Effector memory CD8-positive, alpha-beta T cell (primary cell): ENCODE measurements at places on chromosomes 5 and 9.

DNA sequence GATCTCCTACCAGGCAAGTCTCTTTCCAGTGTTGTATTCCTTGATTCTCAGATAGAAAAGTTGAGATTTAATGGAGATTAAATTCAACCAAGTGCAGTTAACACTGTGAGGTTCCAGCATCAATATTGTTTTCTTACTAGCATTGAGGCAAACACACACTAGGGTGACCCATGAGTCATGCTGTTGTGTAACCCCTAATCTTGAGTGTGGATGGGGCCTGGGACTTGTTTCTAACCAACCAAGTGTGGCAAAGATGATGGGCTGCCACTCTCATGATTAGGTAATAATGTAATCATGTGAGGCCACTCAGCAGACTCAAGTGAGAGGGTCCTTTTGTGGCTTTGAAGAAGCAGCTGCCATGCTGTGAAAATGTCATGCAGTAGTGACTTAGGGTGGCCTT lies 394.2 kb downstream of the IRX2 start:
- no peak for DNase-seq

- DNase-seq = no peak
These were observed 673.0 kb downstream of the ELAVL2 start for GRCh38 chr9:23153058-23153457.

GRCh38 chr5:123665822-123666371 lies 153.9 kb downstream of the CSNK1G3 start:
- no peak for DNase-seq

- DNase-seq = no peak
These were observed 58.2 kb downstream of the PRDM6 start for GRCh38 chr5:123147128-123147715.

- DNase-seq = no peak
These were observed 505.6 kb downstream of the TLE1 start for GRCh38 chr9:81183761-81184160.

DNA sequence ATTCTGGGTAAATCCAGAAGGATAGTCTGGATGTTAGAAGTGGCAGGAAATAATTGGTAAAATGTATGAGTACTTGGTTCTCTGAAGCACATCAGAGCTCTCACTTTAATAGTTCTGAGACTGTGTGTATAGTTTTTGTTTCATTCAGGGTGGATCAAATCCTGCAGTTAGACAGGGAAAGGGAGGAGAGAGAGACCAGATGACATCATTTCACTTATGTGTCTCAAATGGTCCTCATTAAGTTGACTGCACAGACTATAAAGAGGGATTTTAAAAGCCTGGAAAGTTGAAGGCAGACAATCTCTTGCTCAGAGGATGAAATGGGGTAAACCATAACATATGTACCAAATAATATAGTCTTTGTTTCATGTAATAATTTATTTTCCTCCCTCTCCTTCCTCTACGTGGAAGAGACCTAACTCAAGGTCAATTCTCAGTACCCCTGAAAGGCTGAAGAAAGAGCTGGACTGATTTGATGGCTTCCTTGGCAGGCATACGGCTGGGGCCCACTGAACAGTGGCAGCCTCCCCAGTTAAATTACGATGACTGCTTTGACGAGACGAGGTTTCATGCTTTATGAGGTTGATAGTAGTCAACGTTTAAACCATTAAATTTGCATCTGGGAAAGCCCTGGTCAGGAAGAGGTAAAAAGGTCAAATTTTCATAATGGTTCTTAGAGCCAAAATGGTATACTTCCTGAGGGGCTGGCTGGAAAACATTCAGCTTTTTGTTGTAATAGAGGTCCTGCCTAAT lies 395.1 kb upstream of the RPS23 start:
- no peak for DNase-seq

DNA sequence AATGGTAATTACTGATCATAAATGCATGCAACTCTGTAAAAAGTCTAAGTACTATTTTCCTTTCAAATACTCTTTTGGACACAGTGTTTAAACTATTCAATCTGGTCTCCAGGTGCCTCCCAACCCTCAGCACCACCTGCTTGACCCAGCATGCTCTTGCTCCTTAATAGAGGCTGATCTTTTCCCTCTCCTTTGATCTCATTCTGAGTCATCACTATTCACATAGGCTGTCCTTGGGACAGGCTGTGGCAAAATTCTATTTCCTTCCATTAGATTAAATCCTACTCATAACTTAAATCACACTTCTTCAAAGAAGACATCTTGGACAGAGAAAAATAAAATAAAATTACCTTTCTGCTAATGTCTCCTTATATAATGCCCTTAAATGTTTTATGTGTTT lies 199.4 kb upstream of the ST8SIA4 start:
- DNase-seq = no peak

- no peak for DNase-seq
These were observed 83.5 kb upstream of the MINAR2 start for GRCh38 chr5:129664336-129664937.

- no peak for DNase-seq
These were observed 17.0 kb downstream of the BICD2 start for GRCh38 chr9:92747459-92748232.

- no peak for DNase-seq
These were observed 323.7 kb downstream of the ADAMTS6 start for GRCh38 chr5:65157906-65158603.

- no peak for DNase-seq
These were observed 59.2 kb upstream of the NR4A3 start for GRCh38 chr9:99762470-99762869.

DNA sequence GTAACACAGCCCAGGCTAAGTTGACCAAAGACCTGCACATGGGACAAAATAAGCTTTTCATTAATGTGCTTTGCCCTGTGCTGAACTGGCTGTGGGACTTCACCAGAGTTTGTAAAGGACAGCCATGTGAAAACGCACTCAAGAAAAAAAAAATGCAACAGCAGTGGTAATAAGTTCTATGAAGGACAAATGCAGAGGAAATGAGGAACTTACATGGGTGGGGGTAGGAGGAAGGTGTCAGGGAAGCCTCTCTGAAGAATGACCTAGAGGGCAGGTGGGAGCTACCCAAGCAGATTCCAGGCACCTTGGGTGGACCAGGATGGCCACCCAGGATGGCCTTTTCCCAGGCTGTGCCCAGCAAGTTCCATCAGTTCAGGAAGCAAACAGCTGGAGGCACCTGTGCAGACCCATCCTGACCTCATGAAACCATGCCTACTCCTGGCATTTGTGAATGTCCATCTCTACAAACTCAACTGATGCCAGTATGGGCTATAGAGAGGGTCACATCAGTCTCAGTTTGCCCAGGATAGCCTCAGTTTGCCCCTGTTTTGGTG lies 6.7 kb upstream of the PHF2 start:
- no peak for DNase-seq

- no peak for DNase-seq
These were observed 19.3 kb upstream of the SLC12A7 start for GRCh38 chr5:1131191-1131621.

DNA sequence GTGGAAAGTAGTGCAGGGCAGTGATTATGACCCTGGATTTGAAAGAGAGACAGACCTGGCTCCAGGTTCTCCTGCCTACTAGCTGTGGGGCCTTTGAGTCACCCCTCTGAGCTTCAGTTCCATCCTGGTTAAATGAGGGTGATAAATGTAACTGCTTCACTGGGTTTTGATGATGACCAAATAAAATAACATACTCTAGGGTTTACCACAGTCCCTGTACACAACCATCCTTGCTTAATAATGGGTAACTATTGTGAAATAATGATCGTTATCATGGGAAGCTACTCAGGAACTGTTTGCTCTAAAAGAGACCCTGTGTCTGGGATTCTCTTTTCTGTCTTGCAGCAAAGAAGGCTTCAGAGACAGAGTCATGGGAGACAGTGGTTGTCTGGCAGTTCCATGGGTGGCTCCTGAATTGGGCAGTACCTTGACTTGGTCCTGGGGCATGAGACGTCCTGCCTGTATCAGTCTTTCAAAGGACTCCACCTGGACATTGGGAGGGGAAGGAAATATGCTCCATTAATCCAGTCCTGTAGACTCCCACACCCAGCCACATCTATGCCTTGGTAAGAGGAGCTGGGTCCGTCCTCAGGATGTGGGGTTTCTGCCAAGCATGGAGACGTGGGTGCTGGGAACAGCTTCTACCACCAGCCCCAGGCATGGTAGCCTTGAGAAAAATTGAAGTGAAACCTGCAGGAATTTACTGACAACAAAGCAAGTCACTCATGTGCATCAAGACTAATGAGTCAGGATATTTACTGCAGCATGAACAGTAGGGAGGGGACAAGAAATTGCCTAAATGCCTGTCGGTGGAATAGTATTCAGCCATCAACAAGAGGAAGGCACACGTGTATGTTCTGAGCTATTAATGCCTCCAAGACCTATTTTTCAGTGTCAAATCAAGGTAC lies 23.4 kb downstream of the AKNA start:
- DNase-seq = no peak

DNA sequence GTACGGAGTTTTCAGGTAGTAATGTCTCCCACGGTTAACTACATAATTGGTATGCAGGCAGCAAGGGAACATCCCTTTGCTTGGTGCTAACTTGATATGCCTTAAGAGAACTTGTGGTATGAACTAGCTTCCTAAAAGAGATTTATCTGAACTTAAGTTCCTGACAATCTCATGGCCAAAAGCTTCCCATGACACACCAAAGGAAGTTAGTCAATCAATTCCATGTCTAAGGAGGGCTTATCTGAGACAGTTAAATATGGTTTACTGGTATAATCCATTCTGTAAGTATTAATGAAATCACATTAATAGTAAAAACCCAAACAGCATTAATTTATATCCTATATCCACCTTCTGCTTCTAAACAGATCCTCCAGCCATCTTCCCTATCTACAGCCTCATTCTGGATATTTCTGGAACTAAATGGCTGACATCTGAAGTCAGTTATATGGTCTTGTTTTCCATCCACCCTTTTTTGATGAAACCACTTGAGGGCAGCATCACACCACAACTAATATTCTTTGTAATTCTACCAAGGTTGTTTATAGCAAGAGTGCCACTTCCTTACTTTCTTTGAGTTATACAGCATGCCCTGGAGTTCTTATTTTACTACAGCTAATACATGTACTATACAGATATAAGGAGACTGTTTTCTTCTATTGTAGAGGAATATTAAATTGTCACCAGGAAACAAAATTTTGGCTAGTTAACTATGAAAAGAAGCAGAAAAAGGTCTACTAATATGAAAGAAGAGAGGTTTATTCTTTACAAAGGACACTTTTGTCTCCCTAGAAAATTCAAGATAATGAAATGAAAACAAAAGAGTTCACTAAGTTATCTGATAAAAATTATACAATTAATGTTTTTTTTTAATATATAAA lies 34.7 kb downstream of the SHOC1 start:
- peak; percentile 59 for DNase-seq

GRCh38 chr5:72284559-72285423 lies 35.2 kb downstream of the MRPS27 start:
- no peak for DNase-seq

DNA sequence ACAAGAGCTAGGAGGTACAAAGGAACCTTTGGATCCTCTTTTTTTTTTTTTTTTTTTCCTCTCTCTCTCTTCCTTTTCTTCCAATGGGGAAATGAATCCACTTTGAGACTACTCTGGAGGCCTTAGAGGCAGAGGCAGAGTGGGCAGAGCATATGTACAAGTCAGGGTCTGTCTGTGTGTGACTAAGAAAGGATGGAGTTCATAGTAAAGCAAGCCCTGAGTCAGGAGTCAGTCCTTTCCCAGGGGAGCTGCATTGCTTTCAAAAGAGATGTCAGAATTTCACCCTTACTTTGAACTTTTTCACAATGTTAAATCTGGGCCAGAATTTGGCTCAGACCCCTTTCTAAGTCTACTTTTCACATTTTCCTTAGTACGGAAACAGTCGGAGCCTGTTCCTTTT lies 792.4 kb upstream of the C9orf72 start:
- no peak for DNase-seq

- no peak for DNase-seq
These were observed 26.4 kb upstream of the ADAMTSL1 start for GRCh38 chr9:18447541-18447940.

GRCh38 chr5:73783828-73784227 lies 157.8 kb downstream of the ARHGEF28 start:
- no peak for DNase-seq

DNA sequence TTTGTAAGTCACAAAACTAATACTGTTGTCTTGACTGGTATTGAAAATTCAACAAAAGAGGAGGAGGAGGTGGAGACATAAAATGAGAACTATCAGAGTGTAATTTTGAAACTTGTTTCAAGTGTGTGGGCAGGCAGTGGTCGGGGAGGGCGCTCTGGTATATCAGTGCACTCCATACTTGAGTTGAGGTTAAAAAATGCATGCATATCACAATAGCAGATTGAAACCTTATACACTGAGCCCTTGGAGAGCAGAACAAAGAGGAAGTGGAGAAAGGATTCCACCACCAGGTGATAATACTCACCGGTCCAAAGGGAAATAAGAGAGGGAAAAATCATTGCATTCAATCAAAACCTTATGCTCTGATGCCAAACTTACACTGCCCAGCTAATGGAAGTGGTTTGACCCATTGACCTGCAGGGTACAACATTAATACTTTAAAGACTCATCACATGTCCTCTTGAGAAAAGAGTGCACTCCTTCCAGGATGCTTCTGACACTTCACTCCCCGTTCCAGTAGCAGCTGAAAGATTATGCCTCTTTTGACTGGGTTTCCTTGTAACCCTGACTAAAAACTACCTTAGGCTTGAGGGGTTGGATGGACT lies 79.5 kb upstream of the FAM169A start:
- no peak for DNase-seq

GRCh38 chr9:81855538-81855937 lies 72.7 kb upstream of the SPATA31D4 start:
- DNase-seq = no peak

GRCh38 chr5:74647096-74647495 lies 6.6 kb upstream of the ENC1 start:
- DNase-seq = no peak

DNA sequence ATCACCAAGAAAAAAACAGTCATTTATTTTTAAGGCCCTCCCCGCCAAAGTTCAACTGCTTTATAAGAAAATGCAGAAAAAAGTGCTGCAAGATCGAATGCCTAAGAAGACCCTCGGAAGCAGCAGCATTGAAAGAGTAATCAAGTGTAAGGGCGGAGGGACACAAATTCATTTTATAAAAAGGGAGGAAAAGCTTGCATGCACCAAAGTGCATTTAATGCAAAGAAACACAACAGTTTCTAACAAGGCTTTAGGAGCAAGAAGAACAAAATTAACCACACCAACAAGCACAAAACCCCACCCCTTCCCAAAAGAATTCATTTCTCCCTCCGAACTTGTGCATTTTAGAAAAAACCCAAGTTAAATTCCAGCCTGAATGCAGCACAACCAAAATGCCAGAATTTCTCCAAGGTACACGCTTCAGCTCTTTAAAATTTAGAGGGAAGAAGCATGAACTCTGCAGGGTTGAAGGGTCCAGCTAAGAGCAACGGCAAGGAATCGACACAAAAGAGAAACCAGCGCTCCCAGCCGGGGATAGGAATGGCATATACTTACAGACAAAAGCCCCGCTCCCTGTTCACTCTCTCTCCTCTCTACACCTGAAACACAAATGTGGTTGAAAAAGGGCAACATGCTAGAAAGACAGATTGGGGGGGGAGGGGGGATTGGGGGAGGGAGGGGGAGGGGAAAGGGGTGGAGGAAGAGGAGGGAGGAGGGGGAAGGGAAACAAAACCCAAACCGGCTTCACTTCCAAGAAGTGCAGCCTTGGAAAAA lies at the start of gene NREP:
Gene NREP (minus strand): TSS at position 614 of the 774 bp plus-strand sequence. CDS start 1,422 bp downstream, outside the sequence.
- DNase-seq = no peak
